ENCODE measurements at places on chromosomes 3 and 15. TPM values are rescaled to one million over a fixed set of nuclear protein-coding genes. Genes with fewer than 3 reads are reported as not detected.

DNA sequence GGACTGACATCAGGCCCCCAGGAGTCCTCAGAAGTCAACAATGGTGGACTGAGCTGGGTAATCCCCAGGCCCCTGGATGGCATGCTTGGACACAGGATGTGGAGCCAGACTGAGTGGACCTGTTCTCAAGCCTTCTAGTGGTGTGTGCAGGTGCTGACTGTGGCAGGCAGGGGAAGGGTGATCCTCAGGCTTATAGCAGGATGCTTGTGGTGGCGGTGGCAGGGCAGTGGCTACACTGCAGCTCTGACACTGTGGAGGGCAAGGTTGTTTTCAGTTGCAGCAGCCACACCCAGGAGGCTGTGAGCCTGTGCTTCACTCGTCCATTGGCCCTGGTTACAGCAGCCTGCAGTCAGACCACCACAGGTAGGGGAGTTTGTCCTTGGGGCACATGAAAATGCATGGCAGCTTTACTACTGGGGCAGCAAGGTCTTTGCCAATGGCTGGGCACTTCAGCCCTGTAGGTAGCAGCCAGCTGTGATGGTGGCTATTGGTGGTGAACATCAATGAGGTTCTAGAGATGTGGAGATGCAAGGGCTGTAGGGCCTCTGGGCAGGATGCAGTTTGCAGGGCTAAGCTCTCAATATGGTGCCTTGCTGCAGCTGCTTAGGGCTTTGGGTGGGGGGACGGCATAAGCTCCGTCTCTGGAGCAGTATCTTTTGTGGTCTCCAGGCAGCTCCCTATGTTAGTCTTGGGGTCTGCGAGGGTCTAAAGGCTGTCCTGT lies 17.5 kb upstream of the MYO5A start:
- no peak for DNase-seq

DNA sequence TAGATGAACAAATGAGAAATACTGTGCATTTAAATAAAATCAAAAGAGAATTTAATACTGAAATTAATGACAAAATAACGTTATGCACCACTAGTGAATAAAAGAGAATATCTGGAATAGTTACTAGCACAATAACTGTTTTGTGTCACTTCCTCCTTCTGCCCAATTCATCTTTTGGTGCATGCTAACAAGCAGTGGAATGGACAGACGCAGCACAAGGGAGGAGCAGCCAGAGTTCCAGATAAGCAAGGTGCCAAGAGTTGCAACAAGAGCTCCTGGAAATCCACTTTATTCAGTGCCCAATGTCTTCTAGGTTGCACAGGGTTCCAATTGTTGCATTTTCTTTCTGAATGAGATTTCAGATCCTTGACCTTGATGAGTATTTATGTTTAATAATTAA lies 66.5 kb upstream of the PLXND1 start:
- DNase-seq = no peak

GRCh38 chr3:194443901-194444300 lies 42.9 kb downstream of the ATP13A3 start:
- no peak for DNase-seq

GRCh38 chr15:65286069-65286703 lies 497 bp downstream of the PARP16 start:
- DNase-seq = no peak

- no peak for DNase-seq
Measured at GRCh38 chr3:145094355-145094941, 1066.5 kb downstream of the PLOD2 start.

GRCh38 chr15:43440721-43441281 lies 52.2 kb downstream of the TP53BP1 start:
- no peak for DNase-seq

- no peak for DNase-seq
Measured at GRCh38 chr15:73818308-73818985, 54.9 kb upstream of the TBC1D21 start.

DNA sequence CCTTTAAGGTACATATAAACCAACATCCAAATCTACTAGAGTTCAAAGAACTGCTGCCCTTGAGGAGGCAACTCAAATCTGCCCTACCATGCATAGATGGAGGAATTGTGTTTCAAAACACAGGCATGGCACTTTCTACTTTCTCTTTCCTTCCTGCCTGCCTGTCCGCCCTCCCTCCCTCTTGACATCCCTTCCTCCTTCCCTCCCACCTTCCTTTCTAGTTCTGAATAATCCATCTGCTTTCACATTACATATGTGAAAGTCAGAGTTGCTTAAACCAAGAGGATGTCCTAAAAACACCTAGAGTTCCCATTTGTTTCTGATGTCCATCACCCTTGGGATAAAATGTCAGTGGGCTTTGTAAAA lies 537.6 kb downstream of the FOXP1 start:
- no peak for DNase-seq

DNA sequence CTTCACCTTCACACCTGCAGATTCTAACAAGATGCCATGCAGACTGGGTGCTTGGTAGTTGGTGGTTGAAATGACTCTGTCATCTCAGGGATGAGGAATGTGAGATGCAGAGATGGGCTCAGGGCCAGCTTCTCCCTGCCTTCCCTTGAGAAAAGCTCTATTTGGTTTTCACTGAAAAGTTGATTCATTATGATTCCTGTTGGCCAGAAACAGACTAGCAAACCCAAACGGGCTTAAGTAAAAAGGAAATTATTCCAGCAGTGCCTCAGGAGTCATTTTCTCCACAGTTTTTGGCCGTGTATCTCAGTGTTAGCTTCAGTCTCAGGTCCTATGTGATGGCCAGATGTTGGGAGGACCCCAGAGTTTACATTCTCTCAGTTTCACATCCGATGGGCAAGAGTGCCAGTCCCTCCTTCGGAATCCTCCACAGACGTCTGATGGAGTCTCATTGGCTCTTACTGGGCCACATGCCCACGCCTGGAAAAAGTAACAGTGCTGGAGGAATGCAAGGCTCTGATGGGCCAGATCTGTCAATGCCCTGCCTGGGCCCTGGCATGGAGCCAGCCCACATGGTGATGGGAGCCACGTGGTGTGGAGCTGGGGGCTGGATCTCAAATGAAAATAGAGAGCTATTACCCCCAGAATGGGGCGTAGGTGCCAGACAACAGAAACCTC lies 22.3 kb upstream of the SACM1L start:
- no peak for DNase-seq

- no peak for DNase-seq
Measured at GRCh38 chr15:28103831-28104230, 4.7 kb upstream of the OCA2 start.

GRCh38 chr3:111589303-111590142 lies 5.6 kb downstream of the ZBED2 start:
- no peak for DNase-seq

- DNase-seq = no peak
Measured at GRCh38 chr3:3429841-3430240, 250.3 kb upstream of the CRBN start.

GRCh38 chr15:59306520-59307164 lies 66.0 kb downstream of the MYO1E start:
- DNase-seq = no peak

DNA sequence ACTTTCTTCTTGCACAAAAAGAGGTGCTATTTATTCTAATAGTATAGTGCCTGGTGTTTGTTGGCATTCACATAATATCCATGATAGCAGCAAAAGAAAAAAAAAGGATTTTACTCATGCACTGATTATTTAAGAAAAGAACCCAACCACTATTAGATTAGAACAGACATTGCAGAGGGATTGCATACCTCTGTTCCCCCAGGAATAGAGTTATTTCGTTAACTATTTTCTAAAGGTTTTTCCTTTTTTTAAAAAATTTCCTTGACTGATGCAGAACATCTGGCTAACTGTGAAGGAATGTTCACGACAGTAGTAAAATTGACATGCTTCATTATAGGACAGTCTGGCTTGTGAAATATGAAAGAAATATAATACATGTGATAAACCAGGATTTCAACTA lies 136.6 kb upstream of the PTX3 start:
- no peak for DNase-seq

GRCh38 chr3:177676947-177677587 lies 479.8 kb upstream of the TBL1XR1 start:
- DNase-seq = no peak

GABRR3 gene
- total RNA-seq = not detected

NAALADL2 gene
- 11.1 TPM for total RNA-seq

CRABP1 gene
- not detected for total RNA-seq

RPL4 gene
- 2,364 TPM for total RNA-seq

PPARG gene
- 20.0 TPM for total RNA-seq

SGO1 gene
- not detected for total RNA-seq

CLPX gene
- 29.5 TPM for total RNA-seq

All from tibial nerve (tissue), 4 donors.